Cerebellar cortex (tissue), 1 donor: ENCODE measurements at places on chromosomes 7 and 10.
A peak's percentile ranks its signal among the peaks of the same experiment; 100 is the strongest.

- peak; percentile 23 for DNase-seq
Observed at GRCh38 chr10:121216721-121217181, 365.6 kb downstream of the WDR11 start.

DNA sequence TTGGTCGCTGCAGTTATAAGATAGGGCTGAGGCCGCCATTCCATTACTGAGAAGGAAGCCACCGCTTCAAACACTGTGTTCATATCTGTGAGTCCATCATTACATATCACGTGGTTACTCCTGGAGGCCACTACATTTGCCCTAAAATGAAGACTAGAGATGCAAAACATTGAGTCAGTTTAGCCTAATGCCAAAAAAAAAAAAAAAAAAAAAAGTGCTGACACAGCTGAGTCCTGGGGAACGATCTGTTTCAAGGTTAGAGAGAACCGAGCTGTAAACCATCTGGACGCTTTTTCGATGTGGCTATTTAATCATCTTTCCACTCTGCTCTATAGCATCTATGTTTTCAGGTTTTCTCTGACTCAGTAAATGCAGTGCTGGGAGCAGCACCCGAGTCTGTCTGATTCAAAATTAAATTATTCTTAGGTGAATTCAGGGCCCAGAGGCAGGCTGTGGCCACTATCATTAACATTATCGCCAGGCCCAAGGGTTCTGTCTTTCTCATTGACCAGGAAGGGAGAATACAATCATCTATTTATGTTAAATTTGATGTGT lies 449.1 kb downstream of the PAXIP1 start:
- DNase-seq: peak; percentile 34

DNA sequence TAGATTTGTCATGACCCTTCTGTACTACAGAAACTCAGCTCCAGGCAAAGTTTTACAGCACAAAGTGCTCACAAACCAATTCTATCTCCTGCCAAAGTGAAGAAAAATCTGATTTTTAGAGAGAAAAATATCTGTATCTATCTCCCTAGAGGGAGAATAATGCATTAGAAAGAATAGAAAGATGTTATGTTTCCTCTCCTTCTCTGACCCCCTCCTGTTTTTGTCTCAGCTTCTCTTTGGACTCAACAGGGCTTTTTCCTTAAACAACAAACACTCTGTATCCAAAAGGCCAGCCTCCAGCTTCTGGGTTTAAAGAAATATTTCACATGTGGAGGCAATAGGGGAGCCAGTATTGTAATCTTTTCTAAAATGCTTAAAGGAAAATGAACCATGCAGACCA lies 627.4 kb downstream of the REEP3 start:
- no peak for DNase-seq

- DNase-seq: no peak
Observed at GRCh38 chr10:110399106-110399964, 94.6 kb upstream of the SMNDC1 start.

GRCh38 chr7:144835155-144835611 lies 670 bp downstream of the TPK1 start:
- DNase-seq: peak; percentile 79

DNA sequence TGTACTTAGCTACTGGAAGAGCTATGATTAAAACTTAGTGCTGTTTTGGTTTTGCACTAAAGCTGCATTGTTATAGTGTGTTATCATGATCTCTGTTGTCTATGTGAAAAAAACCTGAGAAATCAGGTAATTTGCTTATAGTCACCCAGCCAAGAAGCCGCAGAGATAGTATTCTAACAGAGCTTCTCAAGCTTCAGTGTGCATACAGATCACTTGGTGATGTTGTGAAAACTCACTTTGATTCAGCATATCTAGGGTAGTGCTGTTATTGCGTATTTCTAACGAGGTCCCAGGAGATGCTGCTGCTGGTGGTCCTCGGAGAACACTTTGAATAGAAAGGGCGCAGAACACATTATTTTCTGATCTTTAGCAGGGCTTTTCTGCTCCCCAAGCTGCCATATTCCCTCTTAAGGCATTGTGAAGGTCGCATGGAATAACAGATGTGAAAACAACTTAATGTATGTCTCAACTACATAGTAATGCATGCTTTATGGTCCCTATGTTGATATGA lies 68.4 kb upstream of the PDCD4 start:
- DNase-seq: no peak

DNA sequence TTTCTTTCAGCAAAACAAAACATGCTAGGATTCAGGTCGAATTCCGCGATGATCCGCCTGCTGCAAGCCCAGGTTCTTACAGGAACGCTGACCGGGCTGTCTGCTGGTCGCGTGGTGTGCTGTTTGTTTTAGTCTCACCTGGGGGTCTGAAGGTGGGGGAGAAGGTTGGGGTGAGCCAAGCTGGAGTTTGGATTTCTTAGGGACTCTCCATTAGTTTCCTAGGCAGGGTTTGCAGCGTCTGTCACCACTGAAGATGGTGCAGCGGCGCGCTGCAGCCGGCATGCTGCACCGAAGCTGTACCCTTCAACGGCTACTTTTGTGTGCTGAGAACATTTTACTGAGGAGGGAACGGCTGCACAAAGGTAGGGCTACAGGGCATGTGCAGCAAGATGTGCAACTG lies 48.7 kb downstream of the GCC1 start:
- DNase-seq: peak; percentile 57

GRCh38 chr10:75589895-75590654 lies 158.7 kb downstream of the LRMDA start:
- DNase-seq: no peak

DNA sequence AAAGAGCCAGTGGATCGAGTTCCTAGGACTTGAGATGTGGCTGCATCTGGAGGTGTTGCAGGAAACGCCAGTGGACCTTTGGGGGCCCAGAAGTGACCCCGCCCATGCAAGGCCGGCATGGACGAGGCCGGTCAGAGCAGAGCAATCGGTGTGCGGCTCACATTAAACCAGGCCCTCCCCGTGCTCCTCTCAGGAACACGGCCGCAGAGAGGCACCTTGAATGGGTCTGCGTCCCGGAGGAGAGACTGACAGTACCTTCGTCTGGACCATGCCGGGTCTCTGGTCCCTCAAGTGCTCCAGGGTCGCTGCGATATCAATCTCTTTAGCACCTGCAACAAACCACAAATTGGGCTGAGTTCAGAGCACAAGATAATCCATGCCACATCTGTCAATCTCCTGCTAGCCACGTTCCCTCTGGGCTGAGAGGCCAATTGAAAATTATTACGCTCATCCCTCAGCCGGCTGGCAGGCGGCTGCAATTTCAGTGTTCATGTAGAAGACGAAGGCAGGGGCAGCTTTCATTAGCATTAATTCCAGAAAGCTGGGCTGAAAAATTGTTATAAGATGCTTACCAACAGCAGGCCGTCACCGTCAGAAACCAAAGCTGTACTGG lies 212.0 kb downstream of the DNAJB6 start:
- no peak for DNase-seq

DNA sequence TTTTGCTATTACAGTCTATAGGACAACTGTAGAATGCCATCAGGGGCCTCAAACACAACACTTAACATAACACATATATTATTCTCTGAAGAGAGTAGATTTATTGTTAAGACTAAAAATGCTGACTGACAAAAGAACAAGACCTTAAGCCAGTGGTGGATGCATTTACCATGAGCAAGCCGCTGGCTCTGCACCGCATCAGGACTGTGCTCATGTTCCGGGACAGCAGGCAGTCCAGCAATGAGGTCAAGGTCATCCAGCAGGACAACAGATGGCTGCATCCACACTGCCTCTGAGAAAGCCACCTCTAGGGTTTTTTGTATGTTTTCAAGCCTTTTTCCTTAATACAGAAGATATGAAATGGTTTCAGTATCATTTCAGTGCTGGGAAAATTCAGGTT lies 23.8 kb downstream of the PEX1 start:
- no peak for DNase-seq

GRCh38 chr7:2200584-2200980 lies 32.2 kb downstream of the MAD1L1 start:
- no peak for DNase-seq

- peak; percentile 21 for DNase-seq
Observed at GRCh38 chr10:93542358-93542791, 24.1 kb upstream of the FFAR4 start.

DNA sequence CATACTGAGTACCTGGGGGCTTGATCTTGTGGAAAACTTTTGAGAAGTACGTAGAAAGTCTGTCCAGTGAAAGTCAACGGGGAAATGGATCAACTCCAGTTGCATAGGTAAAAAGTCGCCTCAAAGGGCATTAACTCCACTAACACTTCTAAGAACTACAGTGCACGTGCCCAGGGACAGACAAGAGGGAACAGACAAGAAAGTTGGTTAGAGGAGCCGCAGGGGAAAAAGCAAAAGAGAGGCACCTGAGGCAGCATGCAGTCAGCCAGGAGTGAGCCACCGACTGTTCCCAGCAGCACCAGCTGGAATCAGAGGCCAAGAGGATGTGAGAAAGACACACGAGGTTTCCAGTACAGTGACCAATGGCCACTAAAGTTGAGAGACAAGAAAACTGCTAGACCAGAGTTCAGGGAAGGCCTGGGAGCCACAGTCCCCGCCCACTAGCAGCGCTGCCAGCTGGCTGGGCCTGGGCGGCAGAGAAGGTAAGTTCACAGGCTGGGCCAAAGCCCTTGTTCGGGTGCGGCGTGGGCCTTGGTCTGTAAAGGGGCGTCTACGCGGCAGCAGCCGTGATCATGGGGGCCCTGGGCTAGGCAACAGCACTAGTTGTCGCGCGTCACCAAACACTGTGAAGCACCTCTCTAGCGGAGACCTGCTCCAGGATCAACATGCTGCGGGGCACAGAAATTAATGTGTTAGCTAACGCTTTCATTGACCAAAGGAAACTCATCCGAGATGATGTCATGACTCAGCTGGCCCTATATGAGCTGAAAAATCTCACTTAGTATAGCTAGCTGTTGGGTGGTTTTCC lies 14.0 kb downstream of the ITGB1 start:
- no peak for DNase-seq

GRCh38 chr10:89392974-89393373 lies 551 bp downstream of the IFIT1 start:
- DNase-seq: peak; percentile 74

DNA sequence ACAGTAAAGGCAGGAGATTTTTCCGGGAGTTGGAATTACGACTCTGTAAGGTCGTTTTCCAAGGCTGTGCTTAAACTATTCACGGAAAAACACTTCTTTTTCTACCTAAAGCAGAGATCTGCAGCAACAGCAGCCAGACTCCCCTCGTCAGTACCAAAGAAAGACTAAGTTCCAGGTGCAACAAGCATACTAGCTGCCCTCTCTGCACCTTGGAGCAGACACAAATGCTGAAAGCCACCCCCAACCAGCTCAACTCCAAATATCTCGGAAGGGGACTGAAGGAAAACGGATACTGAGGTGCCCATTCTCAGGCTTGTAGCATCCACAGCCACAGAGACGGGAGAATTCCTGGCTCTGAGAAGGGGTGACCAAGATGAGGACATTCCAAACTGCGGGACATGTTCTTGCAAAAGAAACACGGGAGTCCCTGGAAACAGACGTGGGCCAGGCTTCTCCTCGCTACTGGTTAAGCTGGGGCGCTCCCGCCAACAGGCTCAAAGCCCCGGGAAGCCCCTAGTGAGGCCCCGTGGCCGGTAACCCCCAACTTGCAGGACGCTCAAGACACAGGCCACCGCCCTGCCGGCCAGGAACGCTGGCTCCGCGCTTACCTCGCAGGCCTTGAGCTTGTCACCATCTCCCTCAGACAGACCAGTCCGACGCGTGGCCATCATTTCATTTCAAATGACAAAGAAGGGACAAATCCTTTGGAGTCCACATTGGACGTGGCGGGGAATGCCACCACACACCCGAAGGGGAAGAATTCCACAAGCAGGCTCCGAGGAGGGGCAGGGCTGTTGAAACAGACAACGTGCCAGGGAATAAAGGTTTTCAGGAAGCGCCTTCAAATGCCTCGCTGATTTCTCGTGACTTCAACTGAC lies 2.2 kb downstream of the ARHGAP21 start:
- DNase-seq: no peak

- no peak for DNase-seq
Observed at GRCh38 chr10:123287594-123288247, 133.5 kb downstream of the BUB3 start.
